Brain pericyte (primary cell): ENCODE measurements at places on chromosomes 13 and 19.

- no peak for DNase-seq
These were observed 726 bp upstream of the TGFB1 start for GRCh38 chr19:41354343-41354953.

- DNase-seq: no peak
These were observed 584.5 kb upstream of the SGCG start for GRCh38 chr13:22596171-22596863.

DNA sequence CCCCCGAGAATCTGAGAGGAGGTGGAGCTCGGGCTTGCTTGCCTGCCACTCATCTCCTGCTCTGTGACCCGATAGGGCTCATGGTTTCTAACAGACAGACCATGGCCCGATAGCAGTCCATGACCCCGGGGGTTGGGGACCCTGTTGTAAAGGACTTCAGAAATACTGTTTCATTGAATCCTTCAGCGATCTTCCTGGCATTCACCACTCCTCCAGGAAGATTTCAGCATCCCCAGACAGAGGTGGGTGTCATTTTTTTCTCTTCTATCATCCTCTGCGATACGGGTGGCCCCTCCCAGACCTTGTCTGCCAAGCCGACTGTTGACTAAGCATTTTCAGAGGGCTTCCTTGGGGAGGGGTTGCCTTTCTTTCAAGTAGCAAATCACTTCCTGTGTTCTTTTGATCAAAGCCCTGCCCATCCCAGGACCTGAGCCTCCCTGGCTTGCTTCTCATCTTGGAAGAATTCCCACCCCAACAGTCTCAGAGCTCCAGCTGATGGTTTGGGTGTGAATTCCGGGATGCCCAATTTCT, 1.7 kb downstream of the MYO1F start:
- DNase-seq: no peak

- DNase-seq: no peak
These were observed 286.1 kb downstream of the IRS2 start for GRCh38 chr13:109500146-109500773.

- no peak for DNase-seq
These were observed 8.9 kb downstream of the AP1M1 start for GRCh38 chr19:16206637-16207036.

GRCh38 chr19:6527893-6528543, 2.8 kb upstream of the TNFSF9 start:
- DNase-seq: no peak

DNA sequence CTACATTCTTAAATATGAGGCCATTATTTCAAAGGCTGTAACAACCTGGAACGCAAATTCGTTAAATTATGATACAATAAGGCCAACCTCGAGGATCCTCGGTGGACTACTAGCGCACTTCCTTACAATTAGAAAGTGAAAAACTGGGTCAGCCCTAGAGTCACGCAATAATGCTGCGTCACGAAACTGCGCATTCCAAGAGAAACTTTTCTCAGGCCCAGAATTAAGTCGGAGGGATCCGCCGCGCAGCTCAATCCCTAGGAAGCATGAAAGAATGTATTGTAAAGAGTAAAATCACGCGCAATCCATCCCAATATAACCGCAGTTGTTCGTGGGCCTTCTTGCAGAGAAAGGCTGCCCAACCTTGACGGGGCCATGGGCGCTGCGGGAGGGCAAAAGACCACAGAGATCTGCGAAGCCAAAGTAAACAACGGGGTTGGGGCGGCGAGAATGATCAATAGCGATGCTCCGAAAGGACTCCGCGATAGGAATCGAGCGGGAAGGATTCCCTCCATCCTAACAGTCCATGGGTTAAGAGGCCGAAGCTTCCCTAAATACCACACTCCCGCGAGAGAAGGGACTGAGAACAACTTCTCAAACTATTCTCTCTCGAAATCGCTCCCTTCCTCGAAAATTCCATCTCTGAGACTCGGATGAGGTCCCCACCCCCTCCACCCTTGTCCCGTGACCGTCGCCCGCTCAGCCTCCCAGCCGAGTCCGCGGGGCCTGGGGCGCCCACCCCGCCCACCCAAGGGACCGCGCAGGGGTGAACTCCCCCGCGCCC, 564 bp downstream of the SPART start:
- peak; percentile 27 for DNase-seq

DNA sequence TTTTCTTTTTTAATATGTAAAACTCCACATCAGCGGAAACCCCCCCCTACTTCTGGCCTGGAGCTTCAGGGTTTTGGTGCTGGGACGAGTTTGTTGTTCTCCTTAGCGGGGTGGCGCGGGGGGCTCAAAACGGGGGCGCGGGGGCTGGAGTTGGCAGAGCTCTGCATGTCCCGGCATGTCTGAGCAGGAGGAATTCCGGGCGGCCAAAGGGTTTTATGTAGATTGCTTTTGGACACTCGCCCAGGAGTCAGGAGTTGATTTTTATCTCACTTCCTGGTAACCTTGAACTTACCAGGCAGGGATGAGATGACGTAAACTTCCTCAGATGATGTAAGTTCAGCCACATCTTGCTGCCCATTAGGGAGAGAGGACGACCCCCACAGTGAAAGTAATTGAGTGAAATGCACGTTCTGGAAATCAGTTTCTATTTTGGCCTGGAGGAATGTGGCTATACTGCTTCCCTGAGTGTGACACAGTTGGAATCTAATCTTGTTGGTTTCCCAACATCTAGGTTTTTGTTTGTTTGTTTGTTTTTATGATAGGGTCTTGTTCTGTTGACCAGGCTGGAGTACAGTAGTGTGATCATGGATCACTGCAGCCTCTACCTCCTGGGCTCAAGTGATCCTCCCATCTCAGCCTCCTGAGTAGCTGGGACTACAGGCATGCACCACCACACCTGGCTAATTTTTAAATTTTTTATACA, 21.0 kb upstream of the GDF15 start:
- peak; percentile 98 for DNase-seq
